ENCODE measurements at places on chromosomes 3 and 15.

DNA sequence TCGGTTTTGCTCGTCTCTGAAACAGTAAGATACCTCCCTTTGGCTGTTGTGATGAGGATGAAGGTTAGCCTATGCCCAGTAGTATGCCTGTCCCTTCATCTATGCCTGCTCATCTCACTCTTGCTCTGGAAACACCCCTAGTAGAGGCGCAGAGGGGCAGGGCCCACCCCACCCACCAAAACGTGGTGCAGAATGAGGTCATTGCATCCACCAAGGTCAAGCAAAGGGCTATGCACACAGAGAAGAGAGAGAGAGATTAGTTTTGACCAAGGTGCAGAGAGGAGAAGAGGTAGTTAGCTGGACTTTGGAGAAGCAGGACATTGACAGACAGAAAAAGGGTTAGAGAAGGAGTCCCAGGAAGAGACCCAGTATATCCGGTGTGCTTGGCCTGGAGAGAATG lies 119.9 kb downstream of the CORO2B start:
- DNase-seq: no peak

DNA sequence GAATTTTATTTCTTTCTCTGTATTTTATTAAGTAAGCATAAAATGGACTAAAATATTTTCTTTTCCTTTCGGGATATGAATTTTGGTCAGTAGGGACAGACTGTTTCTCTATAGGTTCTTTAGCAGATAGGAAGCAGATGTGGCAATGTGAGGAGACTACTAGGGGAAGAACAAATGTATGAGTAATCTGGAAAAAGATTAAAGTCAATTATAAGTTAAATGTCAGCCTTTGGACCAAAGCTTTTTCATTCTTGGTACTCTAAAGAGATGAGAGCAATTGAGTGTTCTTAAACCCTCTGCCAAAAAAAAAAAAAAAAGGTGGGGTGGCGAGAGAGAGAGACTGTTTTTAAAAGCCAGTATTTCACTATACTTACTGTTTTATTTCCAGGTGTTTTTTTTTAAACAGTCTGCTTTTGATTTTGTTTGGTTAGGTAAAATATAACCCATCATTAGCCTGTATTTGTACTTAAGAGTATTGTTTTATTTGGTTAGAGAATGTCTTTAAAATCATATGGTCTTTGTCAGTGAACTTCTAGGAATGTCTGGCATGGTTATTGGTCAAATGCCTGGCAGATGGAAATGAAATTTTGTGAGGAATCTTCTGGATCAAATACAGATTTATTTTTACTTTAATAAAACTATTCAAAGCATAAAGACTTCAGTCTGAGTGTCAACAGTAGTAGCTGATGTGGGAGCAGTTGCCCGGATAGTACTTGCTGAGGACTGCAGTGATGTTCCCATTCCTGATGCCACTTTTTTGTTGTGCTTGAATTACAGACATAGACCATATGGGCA lies 63.8 kb downstream of the LRRC49 start:
- DNase-seq: no peak

DNA sequence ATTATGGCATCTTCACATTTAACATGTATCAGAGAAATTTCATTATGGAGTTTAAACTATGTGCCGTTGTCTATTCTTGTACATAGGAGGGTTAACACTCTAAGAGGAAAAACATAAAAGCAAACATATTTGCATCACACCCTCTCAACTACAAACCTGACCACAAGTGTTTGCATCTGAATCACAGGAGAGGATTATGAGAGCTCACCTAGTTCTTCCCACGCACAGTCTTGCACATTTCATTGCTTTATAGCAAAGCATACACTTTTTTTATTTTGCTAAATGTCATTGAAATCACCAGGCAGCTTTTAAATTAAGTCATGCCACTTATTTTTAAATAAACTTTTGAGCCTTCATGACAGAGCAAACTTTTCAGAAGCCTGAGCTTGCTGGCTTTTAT lies 12.5 kb downstream of the TRAT1 start:
- no peak for DNase-seq

DNA sequence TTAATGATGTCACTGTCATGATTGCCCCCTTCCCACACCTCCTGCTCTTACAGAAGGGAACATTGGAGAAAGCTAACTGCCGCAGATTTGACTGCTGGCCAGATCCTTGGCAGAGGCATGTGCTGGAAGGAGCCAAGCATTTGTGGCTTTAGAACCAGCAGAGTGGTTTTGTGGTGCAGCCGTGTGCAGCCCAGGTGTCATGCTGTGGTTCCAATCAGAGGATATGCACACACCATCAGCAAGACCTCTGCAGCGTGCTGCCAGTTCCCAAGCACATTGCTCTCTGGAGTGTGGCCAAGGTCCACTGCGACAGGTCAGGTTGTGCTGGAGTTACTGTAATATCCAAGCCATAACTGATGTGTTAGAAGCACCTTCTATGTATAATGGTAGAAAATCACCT lies 61.6 kb downstream of the OTOL1 start:
- DNase-seq: no peak

DNA sequence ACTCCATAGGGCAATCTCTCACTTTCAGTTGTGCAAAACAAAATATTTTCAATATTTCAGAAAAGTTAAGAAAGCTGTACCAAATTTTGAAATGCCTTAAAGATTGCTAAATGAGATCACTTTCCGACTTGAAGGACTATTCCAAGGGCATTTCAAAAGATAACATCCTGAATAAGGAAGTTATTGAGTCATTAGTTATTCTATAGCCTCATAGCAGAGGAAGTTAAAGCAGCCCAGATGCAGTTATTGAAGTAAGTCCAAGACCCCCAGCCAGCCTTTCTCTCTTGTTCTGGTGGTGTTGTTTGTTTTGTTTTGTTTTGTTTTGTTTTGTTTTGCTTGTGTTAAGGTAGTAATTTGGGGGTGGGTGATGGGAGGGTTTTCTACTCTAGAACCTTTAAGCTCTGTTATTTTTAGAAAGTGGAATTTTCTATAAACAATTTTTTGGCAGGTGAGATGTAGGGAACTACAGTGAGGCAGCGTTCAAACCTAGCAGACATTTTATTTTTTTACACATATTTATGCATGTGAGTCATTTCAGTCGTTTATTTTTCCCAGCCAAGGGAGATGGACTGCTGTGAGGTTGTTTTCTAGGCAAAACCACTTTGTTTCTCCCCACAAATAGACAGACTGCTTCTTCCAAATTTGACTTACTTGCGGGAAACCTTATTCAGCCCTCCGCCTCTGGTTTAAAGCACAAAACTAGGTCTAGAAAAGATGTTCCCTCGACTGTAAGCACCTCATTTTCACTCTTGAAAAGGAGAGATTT lies 216.3 kb upstream of the ARPP21 start:
- no peak for DNase-seq

- DNase-seq: no peak
Measured at GRCh38 chr3:48271763-48272498, 31.0 kb downstream of the ZNF589 start.

GRCh38 chr3:123590685-123591450 lies 6.0 kb upstream of the HACD2 start:
- DNase-seq: no peak

- DNase-seq: no peak
Measured at GRCh38 chr3:186042521-186043202, 66.2 kb downstream of the ETV5 start.

DNA sequence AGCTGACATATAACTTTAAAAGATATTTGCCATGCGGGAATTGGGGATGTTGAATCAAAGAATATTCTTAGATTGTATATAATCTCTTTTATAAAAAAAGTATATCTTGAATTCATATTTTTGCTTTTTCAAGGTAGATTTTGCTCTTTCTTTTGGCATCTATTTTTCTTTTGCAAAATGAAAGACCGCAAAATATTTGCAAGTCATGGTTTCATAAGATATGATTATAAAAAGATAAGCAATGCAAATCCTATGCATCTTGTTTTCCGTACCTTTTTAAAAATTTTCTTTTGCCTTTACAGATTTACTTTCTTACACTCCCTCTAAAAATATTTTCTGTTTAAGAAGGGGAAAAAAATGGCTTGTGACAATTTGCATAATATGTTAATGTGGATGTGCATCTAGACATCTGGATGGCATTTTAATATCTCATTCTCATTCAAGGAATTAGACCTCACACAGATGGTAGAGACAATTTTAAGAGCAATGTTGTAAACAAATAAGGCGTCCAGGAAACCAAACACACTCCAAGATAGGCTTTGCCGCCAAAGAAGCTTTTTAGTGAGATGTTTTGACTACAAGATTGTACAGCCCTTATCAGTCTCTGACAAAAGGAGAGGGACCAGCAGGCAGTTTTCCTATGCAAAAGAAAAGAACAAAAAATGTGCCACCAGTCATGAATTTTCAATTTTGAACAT lies 371.1 kb downstream of the CHL1 start:
- DNase-seq: no peak

- DNase-seq: no peak
Measured at GRCh38 chr3:183554377-183554776, 1.1 kb downstream of the KLHL6 start.

- no peak for DNase-seq
Measured at GRCh38 chr3:148730676-148731075, 33.0 kb downstream of the AGTR1 start.

- DNase-seq: no peak
Measured at GRCh38 chr3:36823806-36824205, 59.5 kb upstream of the DCLK3 start.

GRCh38 chr15:49236869-49237268 lies 66.8 kb downstream of the GALK2 start:
- no peak for DNase-seq

DNA sequence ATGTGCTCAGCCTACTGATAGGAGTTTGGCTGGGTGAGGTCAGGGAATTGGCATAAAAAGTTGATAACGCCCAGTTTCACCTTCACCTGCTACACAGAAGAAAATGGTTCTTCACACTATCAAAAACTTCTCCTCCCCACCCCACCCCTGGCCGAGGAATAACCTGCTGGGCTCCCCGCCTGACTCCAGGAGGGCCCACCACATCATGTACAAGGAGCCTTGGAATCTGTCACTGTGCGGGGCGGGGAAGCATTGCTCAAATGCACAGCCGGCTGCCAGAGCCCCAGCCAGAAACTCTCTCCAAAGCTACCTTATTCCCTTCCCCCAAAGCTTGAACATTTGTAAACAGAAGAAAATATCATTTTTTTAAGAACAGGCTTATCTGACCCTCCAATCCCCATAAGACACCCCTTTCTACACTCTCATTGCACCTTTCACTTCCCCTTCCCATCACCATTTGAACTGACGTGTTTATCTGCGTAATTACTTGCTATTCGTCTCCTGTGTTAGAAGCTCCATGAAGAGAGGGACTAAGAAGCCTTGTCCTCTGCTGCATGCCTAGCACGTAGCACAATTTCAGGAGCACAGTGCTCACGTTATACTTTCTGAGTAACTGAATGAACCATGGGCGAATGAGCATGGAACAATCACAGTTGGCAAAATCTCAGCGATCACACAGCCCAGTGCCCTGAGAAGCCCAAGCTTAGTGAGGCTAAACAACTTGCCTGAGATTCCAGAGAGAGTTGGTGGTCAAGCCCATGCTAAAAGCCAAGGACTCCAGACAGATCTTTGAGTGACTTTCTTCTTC lies 82.9 kb downstream of the HES1 start:
- no peak for DNase-seq

Data from activated effector memory CD4-positive, alpha-beta T cell treated with Interleukin-2 at 50 U/mL for 16 hours (primary cell).